Esophagus muscularis mucosa (tissue), 4 donors: ENCODE measurements at places on chromosomes 2 and 18. TPM values are rescaled to one million over a fixed set of nuclear protein-coding genes. Genes with fewer than 3 reads are reported as not detected.
A peak's percentile ranks its signal among the peaks of the same experiment; 100 is the strongest.

- DNase-seq = no peak
Measured at GRCh38 chr2:9941196-9941995, 10.1 kb upstream of the GRHL1 start.

Gene ARHGAP15
- 13.3 TPM for total RNA-seq

Gene NYAP2
- total RNA-seq = 0.17 TPM

DNA sequence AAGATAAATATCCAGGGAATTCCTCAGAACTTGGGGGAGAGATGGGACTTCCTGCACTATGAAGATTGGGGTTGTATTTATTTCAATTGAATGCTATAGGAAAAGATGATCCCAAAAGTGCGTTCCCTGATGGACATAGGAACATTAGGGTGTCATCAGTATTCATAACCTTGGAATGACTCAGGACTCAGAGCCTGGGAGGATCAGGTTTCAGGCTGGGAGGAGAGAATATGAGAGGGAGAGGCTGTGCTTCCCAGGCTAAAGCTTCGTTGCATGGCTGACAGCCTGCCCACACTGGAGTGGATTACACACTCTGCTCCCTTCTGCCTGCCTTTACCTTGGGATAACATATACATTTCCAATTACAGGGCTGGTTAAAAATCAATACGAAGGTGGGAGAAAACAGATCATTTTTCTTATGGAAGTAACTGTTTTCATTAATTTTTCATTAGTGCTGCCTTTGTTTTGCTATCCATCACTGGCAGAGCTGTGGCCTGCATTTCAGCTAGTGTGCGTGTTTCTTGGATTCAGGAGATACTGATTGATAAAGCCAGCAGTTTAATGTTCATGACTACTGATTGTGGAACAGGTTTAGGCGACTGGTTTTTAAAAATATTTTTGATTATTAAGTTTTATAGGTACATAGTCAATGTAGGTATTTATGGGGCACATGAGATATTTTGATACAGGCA is 118.7 kb downstream of the KCTD1 start:
- DNase-seq = peak; percentile 77
